AG09309 (cell line): ENCODE measurements at places on chromosomes 3 and 15.

- DNase-seq, result peak; percentile 11
Measured at GRCh38 chr3:125651244-125651643, 55.9 kb upstream of the OSBPL11 start.

GRCh38 chr3:186213946-186214345, 105.1 kb upstream of the ETV5 start:
- peak; percentile 10 for DNase-seq

DNA sequence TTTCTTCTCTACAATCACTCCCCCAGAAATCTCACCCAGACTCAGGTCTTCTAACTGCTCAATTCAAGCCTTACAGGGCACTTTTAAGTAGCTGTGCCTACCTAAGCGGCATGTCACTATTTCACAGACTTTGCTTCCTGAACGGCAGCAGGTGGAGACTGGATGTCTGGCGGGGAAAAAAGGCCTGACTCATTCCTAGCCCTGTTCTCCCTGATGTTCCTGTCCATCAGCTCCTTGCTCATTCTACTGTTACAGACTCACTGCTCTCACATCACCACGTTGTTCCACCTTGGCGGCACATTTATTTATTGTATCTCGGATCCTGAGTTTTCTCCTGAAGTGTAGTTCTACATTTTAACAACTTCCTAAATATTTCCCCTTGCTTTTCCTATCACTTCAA, 52.6 kb upstream of the ATP11B start:
- DNase-seq, result no peak

DNA sequence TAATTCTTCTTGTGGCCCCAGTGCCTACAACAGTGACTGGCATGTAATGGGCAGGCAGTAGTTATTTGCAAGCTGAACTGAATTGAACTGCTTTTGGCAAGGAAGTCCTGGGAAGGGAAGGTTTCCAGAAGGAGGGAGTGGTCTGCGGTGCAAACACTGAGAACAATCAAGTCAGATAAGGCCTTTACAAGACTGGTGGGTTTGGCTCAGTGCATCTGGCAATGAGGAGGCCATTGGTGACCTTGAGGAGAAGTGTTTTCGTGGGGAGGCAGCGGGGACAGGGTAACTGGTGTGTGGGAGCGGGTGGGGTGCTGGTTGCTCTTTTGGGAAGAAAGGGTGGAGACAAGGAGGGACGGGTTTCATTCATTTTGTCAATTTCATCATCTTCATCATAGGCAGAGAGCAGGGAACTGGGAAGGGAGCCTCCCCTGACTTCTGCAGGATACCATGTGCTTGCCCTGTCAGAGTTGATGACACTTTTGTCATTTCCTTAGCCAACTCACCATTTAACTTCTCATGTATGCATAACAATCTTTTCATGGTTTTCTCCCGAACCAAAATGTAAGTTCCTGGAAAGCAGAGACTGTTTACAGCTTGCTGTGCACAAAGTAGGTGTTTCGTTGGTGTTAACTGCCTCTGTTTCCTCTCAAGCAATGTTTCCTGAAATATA, 8.4 kb upstream of the EHD4 start:
- no peak for DNase-seq

DNA sequence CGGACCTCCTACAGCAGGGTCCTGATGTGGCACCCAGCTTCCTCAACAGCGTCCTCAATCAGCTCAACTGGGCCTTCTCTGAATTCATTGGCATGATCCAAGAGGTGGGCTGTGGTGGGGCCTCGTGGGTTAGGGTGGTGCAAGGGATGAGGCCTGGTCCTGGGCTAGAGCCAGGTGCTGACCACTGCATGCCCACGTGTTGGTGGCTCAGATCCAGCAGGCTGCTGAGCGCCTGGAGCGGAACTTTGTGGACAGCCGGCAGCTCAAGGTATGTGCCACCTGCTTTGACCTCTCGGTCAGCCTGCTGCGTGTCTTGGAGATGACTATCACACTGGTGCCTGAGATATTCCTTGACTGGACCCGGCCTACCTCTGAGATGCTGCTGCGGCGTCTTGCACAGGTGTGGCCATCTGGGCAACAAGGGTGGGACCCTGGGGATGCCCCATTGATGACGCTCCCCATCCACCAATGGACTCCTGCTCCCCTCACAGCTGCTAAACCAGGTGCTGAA, 3.8 kb downstream of the AMIGO3 start:
- DNase-seq, result no peak

- DNase-seq, result peak; percentile 20
Measured at GRCh38 chr3:107796791-107797190, 274.0 kb downstream of the BBX start.

GRCh38 chr3:15347063-15347736, 14.8 kb upstream of the SH3BP5 start:
- no peak for DNase-seq

DNA sequence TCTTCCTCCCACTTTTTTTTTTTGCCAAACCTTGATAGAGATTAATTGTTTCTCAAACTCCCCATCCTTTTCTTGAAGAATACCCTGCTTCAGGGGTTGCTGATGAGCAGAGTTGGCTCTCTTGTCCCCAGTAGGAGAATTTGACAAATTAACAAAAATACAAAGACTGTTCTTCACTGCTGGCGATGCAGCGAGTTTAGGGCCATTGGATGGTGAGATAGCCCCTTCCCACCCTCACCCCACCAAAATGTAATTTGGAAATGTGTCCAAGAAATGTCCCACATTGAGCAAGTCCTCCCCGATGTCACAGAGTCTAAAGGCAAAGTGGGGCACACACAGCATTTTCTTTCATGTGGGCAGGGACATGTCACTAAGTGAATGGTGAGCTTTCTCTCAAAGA, 136.0 kb upstream of the RARB start:
- DNase-seq, result no peak

- DNase-seq, result no peak
Measured at GRCh38 chr3:76841747-76842146, 198.2 kb upstream of the ROBO2 start.

GRCh38 chr15:33150971-33151370, 43.5 kb downstream of the FMN1 start:
- no peak for DNase-seq
